ENCODE measurements at places on chromosomes 1 and 21.

DNA sequence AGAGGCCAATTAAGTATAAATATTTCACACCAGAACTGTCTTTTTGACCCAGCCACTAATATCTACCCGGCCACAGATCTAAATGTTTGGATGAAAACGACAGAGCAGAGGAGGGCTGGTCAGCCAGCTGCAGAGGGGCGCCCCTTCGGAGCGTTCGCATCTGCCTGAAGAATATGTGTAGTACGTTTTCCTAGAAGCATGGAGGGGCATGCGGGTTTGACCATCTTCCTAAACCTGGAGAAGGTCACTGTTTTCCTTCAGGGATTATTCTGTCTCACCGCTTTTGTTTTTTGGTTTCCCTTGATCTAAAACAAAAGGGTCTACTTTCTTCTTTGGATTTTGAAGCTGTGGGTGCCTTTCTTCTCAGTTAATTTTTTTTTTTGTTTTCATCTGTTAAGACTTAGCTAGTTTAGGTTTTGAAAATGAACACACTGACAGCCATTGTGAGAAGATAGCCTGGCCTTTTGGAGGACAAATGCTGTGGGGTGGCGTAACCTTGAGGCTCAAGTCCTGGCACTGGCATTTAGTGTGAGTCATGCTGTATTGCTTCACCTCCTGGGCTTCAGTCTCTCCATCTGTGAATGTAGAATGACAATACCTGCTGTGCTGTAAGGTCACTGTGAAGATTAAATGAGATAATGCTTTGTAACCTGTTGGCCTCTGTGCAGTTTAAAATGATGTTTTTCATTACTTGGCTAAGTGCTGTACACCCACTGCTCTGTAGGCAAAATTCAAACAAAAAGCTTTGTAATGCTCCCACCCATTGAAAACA lies 74.1 kb upstream of the IRF2BP2 start:
- peak; percentile 28 for DNase-seq

DNA sequence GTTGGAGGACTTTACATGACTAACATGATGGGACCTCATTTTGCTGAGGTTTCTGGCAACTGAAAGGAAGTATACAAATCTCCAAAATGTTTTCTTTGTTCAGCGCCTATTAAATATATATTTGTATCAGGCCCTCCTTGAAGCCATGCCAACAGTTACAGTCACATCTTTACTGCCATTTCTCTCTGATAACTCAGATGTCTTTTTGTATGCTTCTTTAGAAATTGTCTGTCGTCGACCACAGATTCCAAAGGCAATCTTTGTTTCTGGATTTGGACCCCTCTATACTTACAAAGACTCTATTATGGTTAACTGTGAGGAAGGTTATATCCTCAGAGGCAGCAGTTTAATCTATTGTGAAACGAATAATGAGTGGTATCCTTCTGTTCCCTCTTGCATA lies 69.4 kb downstream of the C4BPA start:
- no peak for DNase-seq

DNA sequence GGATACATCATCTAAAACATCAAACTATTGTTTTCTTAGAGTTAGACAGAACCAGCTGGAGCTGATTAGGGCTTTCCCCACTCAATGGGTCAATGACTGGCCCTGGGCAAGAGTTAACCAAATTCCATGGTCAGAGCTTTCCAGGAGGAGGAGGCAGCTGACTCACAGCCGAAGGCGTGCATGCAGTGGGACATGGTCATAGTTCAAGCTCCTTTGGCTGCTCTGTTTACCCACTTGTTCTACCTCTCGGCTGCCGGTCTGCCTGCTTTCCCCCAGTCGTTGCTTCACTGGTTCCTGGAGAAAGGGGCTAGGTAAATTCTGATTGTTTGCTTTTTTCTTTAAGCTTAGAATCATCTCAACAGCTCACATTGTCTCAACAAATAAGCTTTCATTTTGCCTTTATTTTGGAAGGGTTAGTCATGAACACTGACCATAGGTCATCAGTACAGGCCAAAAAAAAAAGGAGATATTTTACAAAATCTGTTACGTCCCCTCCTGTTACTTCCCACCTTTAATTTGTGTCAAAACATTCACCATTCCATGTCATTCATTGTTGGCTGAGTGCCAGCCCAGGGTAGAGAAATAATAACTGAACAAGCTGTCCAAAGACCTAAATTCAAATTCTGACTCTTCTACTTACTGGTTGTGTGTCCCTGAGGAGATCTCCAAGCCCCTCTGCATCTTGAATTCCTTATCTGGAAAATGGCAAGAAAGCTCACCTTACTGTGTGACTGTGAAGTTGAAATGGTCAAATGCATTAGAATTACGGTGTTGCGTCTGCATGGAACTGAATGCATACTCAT lies 12.0 kb downstream of the MAB21L3 start:
- peak; percentile 35 for DNase-seq

GRCh38 chr1:50531027-50531426 lies 107.8 kb upstream of the DMRTA2 start:
- no peak for DNase-seq

GRCh38 chr1:155062702-155063411 lies 683 bp upstream of the EFNA4 start:
- DNase-seq, result peak; percentile 89

DNA sequence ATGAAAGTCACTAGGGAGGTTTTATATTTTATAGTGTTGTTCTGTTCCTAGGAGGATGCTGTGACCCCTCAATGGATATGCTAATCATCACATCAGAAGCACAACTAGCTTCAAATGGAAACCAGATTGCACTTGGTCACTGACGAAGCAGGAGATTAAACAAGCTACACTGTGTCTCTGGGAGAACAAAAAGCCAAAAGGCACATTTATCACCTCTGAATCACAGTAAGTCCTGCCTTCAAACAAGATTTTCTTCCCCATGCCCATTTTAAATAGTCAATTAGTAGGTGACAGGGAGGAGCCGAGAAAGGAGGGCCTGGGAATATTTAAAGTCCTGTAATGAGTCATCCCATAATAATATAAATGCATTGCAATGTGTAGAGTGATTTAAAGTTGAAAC lies 38.1 kb downstream of the RGS2 start:
- no peak for DNase-seq

DNA sequence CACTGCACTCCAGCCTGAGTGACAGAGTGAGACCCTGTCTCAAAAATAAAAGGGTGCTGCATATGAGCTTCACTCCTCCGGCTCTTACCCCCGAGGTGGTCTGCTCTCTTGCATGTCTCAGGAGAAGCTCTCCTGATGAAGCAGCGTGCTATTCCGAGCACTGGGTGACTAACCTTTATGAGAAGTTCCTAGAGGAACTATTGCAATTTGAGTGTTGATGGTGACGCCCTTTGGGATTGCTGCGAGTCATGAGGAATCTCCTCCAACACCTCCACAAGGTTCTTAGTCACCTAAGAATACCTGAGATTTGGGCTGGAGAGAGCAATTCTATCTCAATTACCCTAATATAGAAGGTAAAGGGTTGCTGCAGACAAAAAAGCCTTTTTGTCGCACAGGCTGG lies 40.8 kb upstream of the TINAGL1 start:
- DNase-seq, result no peak

- DNase-seq, result no peak
Observed at GRCh38 chr21:27196651-27197050, 229.8 kb upstream of the ADAMTS5 start.

- DNase-seq, result no peak
Observed at GRCh38 chr1:160874935-160875334, 10.0 kb downstream of the ITLN1 start.

DNA sequence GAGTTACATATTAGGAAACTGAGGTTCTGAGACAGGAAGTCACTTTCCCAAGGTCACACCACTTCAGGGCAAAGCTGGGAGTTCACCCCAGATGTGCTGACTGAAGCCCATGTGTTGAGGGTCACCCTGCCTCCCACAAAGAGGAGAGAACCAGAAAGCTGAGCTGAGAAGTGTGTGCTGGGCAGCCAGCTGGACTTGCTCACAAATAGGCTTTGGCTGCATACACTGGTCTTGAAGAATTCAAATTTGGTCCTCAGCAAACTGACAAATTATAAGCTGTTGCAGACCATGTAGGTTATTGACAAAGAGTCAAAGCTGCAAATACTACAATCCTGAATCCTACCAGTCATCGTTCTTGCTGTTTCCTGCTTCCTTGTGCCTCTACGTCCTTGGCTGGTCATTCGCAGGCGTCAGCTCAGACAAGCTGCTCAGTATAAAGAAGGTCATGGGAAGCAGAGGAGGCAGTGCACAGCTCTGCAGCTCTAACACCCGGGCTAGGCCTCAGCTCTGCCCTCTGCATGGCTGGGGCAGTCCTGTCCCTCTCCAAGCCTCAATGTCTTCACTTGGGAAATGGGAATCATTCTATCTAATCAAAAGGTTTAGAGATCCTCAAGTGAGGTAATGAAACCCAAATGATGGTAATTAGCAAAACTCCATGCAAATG lies 40.0 kb downstream of the CDCP2 start:
- no peak for DNase-seq

GRCh38 chr1:228341814-228342626 lies 64.6 kb downstream of the TRIM11 start:
- DNase-seq, result no peak

GRCh38 chr1:197063212-197063611 lies 3.8 kb downstream of the F13B start:
- DNase-seq, result no peak

GRCh38 chr1:25615563-25616094 lies 962 bp upstream of the MAN1C1 start:
- no peak for DNase-seq

DNA sequence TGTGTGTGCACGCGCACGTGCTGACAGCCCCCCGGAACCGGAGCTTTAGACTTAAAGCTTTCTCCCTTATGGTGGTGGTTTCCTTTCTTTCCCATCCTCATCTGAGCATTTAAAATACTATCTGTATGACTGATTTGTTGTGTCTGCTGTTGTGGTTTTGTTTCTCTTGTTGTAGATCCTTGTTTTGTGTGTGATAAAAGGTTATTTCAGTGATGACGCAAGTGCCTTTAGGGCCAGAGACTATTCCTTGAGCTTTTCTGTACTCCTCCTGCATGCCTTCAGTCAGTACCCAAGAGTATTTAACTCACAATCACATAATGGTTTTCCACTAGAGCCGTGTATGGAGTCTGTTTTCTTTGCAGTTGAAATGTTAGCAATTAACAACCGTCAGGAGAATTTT lies 45.4 kb downstream of the LCA5L start:
- no peak for DNase-seq

DNA sequence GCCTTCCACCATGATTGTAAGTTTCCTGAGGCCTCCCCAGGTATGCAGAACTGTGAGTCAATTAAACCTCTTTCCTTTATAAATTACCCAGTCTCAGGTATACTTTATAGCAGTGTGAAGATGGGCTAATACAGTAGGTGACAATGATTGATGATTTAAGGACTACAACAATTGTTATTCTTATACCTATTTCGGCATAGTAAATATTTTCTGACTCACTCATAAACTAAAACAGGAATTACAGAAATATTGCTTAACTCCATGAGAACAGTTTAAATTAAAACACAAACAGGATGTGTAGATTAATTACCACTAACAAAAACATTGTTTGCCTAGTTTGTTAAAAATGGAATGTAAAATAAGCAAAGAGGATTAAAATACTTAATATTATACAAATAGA lies 839.9 kb downstream of the LTN1 start:
- DNase-seq, result no peak

GRCh38 chr1:43611950-43612349 lies 38.0 kb upstream of the KDM4A start:
- no peak for DNase-seq

DNA sequence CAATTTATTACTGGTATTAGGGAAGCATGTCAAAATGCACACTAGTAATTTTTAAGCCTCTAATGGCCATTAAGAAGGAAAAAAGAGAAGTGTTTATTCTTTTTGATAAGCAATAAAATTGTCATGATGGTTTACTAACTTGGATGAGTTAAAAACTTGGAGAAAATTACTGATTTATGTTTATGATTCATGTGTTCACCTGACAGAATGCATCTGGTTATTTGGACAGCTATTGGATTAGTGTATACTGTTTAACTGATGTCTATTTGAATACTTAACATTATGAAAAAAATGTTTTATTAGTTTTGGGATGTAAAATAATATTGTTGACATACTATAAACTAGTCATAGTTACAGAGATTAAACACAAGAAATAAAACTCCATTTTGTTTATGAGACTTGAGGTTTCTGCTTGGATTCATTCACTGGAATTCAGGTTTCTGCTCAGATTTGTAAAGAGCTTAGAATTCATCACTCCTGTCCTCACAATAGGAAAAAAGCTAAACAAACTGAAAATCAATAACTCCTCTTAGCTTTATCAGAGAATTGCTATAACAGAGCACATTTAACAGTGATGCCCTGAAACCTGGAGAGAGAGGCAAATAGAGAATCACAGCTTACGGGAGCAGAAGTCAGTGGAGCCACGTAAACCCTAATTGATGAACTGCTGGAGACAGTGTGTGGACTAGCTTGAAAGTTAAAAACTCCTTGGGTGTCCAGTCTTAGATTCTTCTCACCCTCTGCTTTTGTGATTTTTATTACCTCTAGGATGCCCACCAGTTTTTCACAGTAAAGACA lies 56.7 kb downstream of the RALGPS2 start:
- no peak for DNase-seq

DNA sequence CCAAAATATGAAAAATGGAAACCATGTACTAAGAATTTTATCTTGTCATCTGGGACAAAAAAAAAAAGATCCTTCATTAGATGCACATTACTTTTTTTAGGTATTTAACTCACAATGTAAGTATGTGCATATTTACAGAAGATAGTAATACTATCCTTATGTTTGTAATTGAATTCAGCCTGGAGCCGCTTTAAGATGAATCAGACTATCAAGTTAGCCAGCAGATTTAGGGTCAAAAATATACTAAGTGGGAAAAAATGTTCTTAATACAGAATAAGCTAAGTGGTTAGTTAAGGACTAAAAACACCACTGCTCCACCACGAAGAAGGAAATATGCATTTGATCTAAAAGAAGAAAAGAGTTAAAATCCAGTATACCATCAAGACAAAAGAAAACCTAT lies 49.1 kb downstream of the DSCAM start:
- DNase-seq, result no peak

DNA sequence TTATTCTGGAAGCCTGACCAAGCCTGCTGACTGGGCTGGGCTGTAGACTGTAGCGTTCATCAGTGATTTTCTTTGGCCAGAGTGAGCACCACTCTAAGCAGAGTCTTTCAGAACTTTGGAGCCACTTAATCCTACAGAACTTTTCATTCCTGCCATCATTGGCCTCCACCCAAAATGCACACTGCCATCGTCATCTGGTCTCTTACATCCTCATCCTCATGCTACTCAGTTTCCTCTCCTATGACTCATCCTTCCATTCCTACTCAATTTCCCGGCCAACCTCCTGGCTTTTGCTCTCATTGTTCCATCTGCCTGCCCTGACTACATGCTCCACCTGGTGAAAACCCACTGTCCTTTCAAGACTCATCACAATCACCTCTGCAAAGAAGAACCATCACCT lies 233.8 kb upstream of the USP25 start:
- DNase-seq, result no peak

GRCh38 chr1:2270260-2271100 lies 42.4 kb downstream of the SKI start:
- DNase-seq, result peak; percentile 69

Data from ELF-1 (cell line).